Mucosa of gallbladder (tissue), 1 donor: ENCODE measurements at places on chromosomes 5 and 9. TPM values are rescaled to one million over a fixed set of nuclear protein-coding genes. Genes with fewer than 3 reads are reported as not detected.

DNA sequence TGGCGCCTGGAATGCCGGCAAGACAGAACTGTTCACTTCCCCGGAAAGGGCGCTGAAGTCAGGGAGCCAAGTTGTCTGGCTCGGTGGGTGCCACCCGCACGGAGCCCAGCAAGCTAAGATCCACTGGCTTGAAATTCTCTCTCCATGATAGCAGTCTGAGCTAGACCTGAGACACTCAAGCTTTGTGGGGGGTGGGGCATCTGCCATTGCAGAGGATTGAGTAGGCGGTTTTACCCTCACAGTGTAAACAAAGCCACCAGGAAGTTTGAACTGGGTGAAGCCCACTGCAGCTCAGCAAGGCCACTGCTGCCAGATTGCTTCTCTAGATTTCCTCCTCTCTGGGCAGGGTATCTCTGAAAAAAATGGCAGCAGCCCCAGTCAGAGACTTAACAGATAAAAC lies 277.4 kb downstream of the SLCO4C1 start:
- DNase-seq, result no peak

DNA sequence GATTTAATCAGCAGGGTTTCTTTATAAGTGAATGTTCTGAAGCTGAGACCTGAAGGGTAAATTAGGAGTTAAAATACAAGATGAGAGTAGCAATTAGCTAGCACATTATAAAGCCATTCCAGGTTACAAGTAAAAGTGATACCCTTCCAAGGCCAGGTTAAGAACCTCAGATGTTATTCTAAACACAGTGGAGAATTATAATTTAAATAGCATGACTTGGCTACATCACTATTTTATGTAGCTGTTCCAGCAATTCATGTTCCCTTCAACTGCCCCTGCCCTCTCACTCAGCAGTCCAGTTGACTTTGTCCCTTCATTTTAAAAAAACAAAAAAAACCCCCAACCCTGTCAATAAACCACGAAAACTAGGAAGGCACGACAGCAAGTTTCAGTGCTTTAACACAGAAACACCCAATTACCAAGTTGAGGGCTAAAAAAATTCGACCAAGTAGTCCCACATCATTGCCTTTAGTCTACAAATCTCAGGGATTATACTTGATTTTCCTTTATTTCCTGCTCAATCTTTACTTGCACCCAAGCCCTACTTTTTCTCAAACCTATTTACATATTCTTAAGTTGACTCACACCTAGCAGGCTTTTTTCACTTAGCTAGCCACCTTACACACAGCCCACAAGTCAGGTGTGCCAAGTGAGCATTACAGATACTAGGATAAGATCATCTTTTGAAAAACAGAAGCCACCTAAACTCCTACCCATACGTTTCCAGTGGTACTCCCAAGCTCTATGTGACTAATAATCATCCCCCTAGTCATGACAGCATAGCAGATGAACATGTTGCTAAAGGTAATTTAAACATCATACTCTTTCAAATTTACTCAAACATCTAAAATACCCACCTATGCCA lies 3.4 kb downstream of the RPL37 start:
- no peak for DNase-seq

DNA sequence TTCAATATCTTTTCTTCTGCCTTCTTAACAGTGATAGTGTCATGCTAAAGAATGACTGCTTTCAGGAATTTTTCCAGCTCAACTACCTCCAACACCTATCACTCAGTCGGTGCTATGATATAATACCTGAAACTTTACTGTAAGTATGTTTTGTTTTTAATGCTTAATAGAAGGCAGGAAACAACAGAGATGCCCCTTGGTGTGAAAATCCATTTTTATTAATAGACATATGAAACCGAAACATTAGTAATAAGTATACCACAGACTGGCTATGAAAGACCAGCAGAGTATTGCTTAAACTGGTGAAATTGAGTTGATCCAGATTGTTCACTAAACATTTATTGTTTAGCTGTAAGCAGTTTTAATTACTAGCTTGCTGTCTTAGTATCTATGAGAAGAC lies 25.2 kb downstream of the SKP2 start:
- no peak for DNase-seq

DNA sequence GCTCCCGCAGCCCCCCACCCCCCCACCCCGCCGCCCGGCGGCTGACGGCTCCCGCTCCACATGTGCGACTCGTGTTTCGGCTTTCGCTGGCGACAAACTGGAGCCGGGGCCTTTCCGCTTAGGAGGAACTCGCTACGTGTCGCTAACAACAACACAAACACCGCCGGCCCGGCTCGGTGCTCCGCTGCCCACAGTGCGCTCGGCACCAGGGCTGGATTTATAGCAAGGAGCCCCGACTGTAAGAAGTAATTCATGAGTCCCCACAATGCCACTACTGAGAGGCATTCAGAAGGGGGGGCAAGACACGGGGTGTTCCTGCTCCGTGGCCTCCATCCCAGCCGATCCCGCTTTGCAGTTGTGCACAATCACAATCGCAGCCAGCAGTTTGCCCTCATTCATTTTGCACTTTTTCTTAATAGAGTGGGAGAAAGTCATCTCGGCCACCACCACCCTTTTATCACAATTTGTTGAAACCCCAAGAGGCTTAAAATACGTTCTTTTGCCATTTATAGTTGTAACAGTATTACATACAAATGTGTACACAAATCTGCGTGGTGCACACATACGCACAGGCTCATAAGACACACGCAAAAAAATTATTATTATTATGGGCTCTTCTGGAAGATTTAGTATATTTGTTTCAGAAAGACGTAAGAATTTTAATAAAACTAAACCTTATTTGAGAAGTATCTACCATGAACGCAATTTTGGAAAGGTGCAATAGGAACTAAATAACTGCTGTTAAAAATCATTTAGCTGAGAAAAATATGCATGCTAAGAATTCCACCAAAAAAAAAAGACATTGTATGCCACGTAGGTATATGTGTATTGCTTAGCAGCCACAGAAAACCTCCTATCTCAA lies 48.1 kb downstream of the EBF1 start:
- peak; percentile 29 for DNase-seq

DNA sequence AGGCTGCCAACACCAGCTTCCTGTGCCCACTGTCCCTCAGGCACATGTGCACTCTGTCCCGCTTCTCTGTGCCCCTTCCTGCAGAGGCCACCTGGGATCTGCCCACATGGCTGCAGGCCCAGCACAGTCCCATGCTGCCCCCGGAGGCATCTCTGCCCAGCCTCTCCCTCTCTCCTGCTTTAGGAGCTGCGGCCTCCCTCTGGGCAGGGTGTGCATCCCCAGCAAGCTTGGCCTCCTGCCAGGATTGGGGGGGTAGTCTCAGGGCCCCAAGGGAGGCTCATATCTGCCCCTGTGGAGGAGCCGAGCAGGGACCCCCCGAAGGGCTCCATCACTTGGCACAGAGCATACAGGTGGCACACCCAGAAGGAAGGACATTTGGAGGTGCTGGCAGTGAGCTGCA lies 24.8 kb downstream of the FLT4 start:
- DNase-seq, result no peak

DNA sequence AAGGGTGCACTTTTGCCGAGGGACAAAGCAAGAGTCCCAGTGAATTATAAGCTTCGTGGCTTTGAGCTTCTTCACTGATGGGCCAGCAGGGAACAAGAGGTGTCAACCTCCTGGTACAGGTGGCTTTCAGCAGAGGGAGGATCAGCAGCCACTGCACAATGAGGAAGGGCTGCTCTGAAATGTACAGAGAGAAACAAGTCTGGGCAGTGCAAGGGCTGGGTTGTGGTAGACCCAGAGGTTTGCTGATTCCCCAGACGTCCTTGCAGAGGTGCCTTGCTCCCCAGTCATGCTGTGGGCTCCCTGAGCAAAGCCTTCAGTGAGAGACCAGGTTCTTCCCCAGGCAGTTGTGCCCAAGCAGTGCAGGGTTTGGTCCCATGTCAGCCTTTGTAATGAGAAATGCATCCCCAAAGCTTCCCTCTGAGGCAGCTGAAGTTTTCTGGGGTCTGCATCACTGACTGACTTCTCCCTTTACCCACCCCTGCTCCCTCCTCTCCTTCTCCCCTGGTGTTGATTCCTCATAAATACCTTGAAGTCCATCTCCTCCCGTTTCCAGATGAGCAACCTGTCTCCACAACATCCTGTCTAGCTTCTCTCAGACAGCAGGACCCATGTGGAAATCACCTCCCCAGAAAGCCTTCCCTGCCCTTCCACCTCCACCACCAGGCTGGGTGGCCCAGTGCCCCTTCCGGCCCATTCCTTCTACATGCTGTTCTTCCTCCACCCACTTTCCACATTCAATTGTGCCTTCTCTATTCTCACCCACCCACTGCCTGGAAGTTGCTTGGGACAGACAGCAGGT lies 599.6 kb upstream of the ADAMTS16 start:
- DNase-seq, result no peak

- no peak for DNase-seq
These were observed 47.7 kb upstream of the TCERG1 start for GRCh38 chr5:146399481-146399880.

DNA sequence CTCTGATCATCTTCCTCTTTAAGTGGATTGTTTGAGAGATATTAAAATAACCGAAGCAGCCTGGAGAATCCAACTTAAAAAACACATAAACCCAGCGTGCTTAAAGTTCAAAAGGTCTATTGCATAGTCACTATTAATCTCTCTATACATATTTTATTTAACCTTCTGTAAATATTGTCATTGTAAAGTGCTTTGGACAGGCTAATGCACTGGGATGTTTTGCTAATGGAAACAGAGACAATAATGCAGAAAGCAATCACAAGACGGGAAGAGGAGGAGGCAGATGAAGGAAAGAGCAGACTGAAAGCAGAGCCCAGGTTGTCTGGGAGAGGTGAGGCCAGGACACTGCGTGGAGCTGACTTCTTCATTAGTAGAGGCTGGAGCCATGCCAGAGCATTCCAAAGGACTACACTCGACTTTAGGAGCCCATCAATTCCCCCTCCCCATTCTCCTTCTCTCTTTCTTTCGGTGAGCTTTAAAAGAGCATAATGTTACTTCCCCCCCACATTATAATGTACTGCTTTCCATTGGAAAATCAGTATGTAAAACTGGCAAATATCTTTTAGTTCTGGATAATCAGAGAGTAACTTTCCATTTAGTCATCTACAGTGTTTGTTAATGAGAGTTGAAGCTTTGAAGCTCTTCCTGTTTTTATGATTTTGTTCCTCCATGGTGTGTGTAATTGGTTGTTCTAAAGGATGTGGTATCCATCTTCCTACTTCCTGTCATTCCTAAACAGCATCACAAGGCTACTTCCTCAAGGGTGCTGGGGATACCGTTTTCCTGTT lies 307.3 kb upstream of the MPDZ start:
- DNase-seq, result no peak

- DNase-seq, result no peak
These were observed 30.5 kb upstream of the DMRTA1 start for GRCh38 chr9:22415941-22416691.

- DNase-seq, result no peak
These were observed 80.0 kb upstream of the NTRK2 start for GRCh38 chr9:84589542-84589941.

DNA sequence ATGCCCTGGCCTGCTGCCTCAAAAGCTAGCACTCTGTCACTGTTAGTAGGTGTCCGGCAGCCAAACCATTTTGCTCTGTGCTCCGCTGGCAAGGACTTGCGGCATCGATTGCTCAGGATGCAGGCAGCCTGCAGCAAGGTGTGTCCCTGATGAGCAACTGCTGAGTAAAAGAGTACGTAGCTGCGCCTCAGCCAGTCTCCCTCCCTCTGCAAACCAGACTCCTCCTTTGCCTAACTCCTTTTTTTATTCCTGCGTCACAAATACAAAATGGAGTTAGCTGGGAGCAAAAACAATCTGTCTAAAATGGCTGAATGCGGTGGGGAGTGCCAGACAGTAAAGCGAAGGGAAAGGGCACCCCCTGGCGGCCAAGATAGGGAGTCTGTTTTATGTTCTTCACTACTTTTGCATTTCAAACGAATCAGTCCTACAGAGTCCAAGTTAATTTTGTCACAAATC lies 61.1 kb downstream of the DIAPH1 start:
- DNase-seq, result peak; percentile 88

GRCh38 chr9:78756813-78757510 lies 460.0 kb downstream of the PSAT1 start:
- DNase-seq, result no peak

GRCh38 chr9:131709771-131710431 lies 30.0 kb downstream of the RAPGEF1 start:
- no peak for DNase-seq

- no peak for DNase-seq
These were observed 153.3 kb downstream of the AUH start for GRCh38 chr9:91208419-91208745.

GRCh38 chr5:36305571-36306326 lies 4.0 kb upstream of the RANBP3L start:
- DNase-seq, result peak; percentile 35

GRCh38 chr9:124202447-124202971 lies 55.2 kb upstream of the NEK6 start:
- DNase-seq, result peak; percentile 51

DNA sequence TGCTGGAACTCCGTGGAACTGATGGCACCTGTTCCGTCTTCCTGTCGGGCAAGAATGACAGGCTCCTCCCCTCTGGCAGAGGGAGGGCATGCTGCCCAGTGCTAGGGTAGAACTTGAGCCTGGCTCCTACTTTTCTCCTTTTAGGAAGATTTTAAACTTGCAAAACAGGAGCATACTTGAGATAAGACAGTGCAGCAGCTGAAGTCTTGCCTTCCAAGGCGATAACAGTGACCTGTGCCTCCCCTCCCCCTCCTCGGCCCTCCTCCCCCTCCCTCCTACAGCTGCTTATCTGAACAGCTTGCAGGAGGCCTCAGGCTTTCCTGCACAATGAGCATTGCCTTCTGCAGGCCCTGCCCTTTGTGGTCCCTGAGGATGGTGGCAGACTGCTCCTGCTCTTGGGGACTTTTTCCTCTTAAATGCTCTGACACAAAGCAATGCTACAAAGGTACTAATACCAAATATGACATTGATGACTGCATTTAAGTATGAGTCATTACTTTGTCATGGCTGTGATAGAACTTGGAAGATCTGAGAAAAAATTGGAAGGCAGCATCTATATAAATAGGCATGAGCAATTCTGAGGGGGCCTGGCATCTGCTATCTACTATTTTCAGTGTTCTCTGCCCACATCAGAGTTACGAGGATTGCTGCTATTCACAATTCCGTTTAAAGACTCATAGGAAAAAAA lies 2.0 kb downstream of the GADD45G start:
- peak; percentile 56 for DNase-seq

- DNase-seq, result no peak
These were observed 39.5 kb upstream of the MYOT start for GRCh38 chr5:137828180-137828579.

- DNase-seq, result no peak
These were observed 59.3 kb downstream of the TRIO start for GRCh38 chr5:14202462-14202861.

The NFX1 gene
- 30.1 TPM for total RNA-seq

The KLF9 gene
- 40.9 TPM for total RNA-seq

The TMEM215 gene
- not detected for total RNA-seq

The FYB1 gene
- 24.7 TPM for total RNA-seq

The NADK2 gene
- total RNA-seq, result 36.8 TPM

The NSA2 gene
- total RNA-seq, result 56.3 TPM

The RNF38 gene
- 49.7 TPM for total RNA-seq

The BRD9 gene
- total RNA-seq, result 40.8 TPM

The ROPN1L gene
- 0.26 TPM for total RNA-seq
